ENCODE measurements at places on chromosomes 1 and 21. TPM values are rescaled to one million over a fixed set of nuclear protein-coding genes. Genes with fewer than 3 reads are reported as not detected.

DNA sequence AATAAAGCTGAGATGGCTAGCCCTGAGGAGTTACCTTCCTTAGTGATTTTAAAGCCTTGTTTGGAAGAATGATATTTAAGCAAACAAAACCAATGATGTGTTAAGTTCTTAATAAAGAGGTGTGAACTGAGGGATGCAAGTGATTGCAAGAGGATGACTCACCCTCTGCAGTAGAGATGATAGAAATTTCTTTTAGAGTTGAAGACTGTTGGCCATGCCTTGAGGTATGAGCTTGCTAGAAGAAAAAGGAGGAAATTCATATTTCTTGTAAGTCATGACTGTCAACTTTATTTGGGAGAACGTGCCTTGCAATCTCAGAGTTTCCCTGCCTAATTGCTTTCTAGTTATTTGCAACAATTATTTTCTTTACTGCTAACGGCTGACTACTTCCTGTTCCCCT lies 94.7 kb downstream of the PLA2G4A start:
- DNase-seq: no peak

- DNase-seq: peak; percentile 31
These were observed 35.3 kb upstream of the BCAR3 start for GRCh38 chr1:93716941-93717368.

- DNase-seq: no peak
These were observed 27.7 kb upstream of the VWA5B1 start for GRCh38 chr1:20262810-20263534.

DNA sequence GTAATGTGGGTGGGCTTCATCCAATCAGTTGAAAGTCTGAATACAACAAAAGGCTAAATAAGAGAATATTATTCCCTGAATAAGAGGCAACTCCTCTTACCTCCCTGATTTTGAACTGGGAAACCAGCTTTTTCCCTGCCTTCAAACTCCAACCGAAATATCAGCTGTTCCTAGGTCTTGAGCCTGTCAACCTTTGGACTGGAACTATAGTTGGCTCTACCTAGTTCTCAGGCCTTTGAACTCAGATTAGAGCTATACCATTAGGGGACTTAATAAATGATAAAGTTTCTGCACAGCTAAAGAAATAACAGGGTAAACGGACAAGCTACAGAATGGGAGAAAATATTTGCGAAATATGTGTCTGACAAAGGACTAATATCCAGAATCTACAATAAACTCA lies 43.8 kb upstream of the BEND5 start:
- no peak for DNase-seq

- no peak for DNase-seq
These were observed 39.7 kb downstream of the LRP8 start for GRCh38 chr1:53288002-53288789.

- no peak for DNase-seq
These were observed 267.8 kb downstream of the FOXD2 start for GRCh38 chr1:47705517-47706130.

DNA sequence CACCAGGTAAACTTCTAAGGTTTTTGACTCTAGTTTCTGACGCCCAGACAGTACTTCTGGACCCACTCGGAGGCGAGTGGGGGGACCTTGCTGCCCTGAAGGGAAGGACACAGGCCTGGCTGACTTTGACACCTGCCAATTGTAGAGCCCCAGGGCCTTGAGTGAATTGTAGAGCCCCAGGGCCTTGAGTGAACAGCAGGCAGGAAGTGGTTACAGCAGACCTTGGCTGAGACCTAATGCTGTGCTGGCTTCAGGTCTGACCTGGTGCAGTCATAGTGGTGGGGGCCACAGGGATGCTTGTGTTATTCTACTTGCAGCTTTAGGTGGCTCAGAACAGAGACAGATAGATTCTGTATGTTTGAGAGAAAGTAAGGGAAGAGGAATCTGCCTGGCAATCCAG lies 344.3 kb downstream of the DUSP10 start:
- peak; percentile 13 for DNase-seq

DNA sequence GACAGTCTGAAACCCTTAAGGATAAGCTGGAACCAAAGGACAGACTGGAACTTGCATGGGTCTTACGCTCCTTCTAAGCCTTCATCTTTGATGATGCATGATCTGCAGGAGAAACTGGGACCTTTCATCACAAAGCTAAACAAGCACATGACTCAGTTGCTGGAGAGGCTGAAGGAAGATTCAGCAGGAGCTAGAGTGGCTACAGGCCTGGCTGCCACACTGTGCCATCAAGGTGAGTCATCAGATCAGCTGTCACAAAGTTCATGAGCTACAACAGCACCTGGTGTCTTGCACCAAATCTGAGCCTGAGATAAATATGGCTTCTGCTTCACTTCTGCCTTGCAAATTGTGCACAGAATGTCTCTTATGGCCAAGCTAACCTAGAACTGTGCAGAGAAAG lies 95.5 kb upstream of the MARK1 start:
- DNase-seq: peak; percentile 9

GRCh38 chr1:15355968-15356625 lies 53.6 kb upstream of the EFHD2 start:
- peak; percentile 28 for DNase-seq

DNA sequence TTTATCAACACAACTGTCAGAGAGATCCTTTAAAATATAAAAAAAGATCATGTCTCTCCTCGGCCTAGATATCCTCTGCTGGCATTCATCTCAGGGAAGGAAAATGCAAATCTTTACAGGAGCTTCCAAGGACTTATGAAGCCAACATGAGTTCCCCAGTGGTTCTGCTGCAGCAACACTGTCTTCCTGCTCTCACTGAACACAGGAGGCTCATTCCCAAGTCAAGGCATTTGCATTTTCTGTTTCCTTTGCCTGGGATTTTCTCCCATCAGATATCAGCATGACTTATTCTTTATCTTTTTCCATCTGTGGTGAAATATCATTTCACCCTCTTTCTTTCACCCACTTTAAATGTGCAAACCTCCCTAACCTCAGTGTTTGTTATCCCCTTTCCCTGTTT lies 513.8 kb upstream of the ZP4 start:
- no peak for DNase-seq

GRCh38 chr1:111190931-111191451 lies 9.5 kb downstream of the DENND2D start:
- peak; percentile 49 for DNase-seq

DNA sequence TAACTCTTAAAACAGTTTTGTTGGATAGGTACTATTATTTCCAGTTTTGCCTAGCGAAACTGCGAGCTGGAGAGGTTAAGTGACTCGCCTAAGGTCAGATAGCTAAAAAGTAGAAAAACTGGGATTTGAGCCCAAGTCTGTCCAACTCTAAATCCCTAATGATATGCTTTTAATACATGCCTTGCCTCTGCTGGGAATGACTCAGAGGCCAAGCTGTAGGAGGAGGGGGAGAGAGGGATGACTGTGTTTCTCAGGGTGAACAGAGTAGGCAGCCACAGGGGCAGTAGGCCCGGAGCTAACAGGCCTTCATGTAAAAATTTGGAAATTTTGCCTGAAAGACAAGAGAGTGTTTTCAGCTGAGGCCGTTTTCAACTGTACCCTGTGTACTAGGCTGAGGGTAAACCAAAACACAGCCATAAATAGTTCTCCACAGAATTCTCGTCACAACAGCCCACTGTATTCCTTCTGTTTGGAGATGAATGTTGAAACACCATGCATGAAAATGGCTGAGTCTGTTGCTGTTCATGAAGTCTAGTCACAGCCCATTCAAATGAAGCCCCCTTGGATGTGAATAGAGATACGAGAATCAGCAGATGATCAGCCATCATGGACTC lies 107.5 kb upstream of the HOOK1 start:
- peak; percentile 94 for DNase-seq

GRCh38 chr1:28893403-28894102 lies 20.8 kb upstream of the EPB41 start:
- peak; percentile 39 for DNase-seq

DNA sequence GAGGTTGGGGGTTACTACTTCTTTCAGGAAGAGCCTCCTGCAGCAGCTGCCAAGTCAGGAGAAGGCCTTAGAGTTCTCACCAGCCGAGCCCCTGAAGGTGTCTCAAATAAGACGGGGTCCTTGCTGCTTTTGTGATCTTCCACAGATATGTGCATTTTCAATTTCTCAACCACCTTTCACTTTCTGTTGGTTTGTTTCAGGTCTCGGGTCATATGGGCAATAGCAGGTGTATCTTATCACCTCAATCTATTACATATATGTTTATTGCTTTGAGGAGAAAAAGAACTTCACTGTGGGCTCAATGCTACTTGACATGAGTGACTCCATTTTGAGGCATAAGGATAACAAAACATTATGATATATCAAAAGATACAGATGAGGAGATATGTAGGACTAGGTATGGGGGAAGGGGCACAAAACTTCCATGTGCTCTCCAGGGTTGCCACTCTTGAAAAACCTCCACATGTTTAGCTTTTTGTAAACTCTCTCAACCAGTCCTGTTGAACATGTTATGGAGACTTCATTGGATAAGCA lies 1171.4 kb upstream of the ADGRL2 start:
- DNase-seq: no peak

DNA sequence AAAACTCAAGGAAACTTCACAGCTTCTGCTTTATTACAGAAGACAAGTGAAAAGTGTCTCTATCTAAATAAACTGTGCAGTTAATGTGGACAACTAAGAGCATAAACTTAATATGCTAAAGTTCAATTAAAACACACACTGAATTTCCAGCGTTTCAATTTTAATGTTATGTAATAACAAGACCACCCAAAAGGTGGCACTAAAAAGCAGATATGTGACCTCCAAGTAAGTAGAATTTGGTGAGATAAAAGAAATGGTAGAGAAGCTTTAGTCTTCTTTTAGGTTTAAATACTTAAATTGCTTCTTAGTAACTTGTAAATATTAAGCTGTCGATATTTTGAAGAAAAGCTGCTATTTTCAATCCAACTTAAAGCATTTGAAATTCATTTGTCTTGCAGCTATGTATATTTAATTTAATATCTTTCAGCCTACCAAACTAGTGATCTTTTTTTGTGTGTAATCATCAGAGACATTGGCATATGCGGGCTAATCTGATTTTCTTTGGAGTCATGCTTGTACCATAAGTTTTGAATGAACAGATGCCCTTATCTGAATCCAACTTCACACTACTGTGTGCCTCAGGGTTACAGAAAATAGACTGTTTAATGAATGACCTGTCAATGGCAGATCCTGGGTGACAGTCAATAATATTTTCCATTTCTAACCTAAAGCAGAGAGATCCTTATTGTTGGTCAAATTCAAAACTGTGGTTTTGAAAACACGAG lies 36.5 kb upstream of the ADAMTS1 start:
- DNase-seq: no peak

- DNase-seq: no peak
These were observed 10.7 kb upstream of the MYOCOS start for GRCh38 chr1:171611306-171611705.

GRCh38 chr1:41434748-41435449 lies 49.6 kb downstream of the EDN2 start:
- no peak for DNase-seq

DNA sequence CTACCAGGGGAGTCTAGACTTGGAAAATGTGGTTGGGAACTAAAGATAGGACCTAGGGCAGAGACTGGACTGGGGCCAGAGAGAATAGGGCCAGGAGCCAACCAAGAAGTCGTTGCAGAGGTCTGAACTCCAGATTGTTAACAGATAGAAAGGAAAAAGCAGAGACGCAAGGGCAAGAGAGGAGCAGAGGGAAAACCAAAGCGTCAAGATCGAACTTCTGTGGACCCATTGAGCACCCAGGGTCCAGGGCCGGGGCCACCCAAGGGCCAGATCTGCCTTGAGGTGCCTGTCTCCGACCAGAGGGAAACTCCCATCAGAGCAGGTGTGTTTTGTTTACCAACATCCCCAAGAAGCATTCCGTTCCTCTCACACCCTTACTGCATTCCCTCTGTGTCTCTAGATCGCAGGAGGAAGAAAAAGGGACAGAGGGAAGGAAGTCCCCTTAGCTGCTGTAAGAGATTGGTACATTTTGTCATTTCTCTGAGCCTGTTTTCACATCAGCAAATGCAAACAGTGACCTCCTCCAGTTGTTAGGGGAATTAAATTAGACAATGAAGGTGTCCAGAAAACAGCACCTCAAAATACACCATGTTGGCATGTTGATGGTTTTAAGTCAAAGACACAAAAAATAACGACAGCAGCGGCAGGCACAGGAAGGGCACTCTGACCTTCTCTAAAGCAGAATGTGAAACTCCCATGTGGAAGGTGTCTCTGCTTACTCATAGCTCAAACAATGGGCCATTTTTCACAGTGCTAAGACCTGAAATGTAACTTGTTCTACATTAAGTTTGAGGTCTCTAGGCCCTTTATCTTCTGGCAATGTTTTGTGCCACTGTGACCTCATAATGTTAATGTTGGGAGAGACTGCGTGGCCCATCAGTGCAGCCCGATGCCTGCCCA lies 105.8 kb upstream of the RAB4A start:
- DNase-seq: no peak

DNA sequence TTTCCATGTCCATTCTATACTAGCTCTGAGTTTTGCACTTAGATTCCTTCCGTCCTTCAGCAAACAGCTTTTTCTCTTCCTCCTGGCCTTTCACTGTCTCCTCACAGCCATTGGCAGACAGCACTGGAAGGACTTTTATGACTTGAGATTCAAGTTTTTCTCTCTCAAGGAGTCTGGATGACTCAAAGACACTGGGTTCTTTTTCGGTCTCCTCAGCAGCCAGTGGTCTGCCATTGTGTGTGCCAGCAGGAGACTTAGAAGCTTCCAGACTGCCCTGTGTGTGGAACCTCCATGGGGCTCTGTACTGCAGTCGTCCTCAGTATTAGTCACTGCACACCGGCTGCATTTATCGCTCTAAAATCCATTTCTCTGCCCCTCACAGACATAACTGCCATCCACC lies 30.5 kb downstream of the NTNG1 start:
- DNase-seq: no peak

DNA sequence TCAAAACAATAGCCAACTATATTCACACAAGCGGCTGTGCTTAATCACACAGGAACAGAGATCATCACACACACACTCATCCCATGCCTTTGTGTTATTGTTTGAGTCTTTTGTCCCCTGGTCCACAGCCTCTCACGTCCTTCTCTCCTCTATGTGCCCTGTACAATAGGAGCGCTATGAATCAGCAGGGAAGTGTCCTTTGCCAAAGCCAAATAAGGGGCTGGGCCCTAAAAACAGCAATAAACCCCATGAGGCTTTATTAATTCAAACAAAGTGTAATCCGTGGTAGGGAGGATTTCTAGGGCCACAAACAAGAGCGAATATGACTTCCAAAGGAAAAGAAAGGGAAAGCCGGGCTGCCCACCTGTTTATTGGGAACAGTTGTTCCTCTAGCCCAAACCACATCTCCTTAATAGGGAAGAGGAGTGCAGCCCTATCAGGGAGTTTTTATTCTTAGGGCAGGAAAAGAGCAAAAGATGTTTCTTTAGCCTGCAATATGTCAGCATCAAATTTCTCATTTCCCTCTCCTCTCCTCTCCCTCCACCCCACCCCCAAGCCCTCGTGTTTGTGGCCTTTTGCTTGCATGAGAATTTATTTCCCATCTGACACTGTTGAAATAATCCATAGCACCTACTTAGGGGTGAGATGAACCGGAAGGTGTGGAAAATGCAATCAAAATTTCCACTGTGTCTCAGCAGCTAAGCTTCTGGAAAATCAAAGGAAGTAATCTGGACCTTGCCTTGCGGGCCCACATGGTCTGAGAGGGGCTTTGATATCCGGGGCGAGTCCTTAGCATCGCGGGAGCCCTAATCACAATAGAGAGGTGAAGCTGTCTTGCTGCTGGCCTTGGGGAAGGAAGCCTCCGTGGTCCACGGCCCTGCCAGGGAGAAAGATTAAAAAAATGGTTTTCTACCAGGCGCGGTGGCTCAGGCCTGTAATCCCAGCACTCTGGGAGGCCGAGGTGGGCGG lies 45.3 kb upstream of the ITPKB start:
- DNase-seq: peak; percentile 53

GRCh38 chr1:7824701-7825100 lies 28.2 kb downstream of the UTS2 start:
- no peak for DNase-seq

NBPF20 gene
- total RNA-seq: 0.52 TPM

CD55 gene
- 133 TPM for total RNA-seq

IL10 gene
- not detected for total RNA-seq

Data from MG63 (cell line).